ENCODE measurements at places on chromosomes 5 and 9.
A peak's percentile ranks its signal among the peaks of the same experiment; 100 is the strongest.

DNA sequence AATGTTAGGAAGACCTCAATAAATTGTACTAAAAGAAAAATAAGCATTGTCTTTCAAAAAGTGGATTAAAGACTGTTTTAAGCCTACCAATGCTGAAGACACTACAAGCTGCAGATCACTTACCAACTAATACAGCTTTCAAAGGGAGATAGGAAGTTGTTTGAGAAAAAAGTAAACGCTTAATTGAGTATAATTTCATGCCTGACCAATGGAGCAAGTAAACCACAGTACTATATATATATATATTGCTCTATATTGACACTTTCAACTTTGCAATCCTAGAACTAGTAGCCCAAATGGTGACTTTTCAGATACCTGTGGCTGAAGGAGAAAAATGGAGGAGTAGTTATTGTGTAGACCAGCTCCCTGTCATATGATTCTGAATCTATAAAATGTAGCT, 85.7 kb downstream of the FREM1 start:
- DNase-seq = no peak

- DNase-seq = no peak
Measured at GRCh38 chr9:110729641-110730040, 61.0 kb downstream of the MUSK start.

DNA sequence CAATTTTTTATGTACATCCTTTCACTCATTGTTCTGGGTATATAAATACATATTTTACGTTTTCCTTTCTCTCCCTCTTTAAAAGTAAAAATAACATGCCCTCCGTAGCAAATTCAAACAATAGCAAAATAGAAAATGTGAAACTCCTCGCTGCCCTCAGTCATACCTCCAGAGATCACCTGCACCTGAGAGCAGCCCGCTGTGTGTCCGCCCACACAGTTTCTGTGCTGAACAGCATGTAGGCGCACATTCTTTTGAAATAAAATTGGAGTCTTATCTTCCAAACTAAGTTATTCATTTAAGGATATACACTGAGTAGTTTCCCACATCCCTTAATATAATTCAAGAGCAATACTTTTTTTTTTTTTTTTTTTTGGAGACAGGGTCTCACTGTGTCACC, 255.7 kb downstream of the AOPEP start:
- no peak for DNase-seq

GRCh38 chr5:10632110-10632761, 68.4 kb downstream of the ANKRD33B start:
- DNase-seq = peak; percentile 83

GRCh38 chr5:115214541-115214940, 44.8 kb upstream of the TRIM36 start:
- no peak for DNase-seq

- DNase-seq = no peak
Measured at GRCh38 chr5:16192311-16192710, 12.7 kb upstream of the MARCHF11 start.

- no peak for DNase-seq
Measured at GRCh38 chr5:154523104-154523503, 45.1 kb upstream of the HAND1 start.

GRCh38 chr5:10447041-10447440, 5.4 kb downstream of the ROPN1L start:
- DNase-seq = no peak

- DNase-seq = no peak
Measured at GRCh38 chr9:88786291-88787079, 204.8 kb upstream of the S1PR3 start.

GRCh38 chr5:179572386-179572785, 22.0 kb downstream of the RUFY1 start:
- DNase-seq = no peak

DNA sequence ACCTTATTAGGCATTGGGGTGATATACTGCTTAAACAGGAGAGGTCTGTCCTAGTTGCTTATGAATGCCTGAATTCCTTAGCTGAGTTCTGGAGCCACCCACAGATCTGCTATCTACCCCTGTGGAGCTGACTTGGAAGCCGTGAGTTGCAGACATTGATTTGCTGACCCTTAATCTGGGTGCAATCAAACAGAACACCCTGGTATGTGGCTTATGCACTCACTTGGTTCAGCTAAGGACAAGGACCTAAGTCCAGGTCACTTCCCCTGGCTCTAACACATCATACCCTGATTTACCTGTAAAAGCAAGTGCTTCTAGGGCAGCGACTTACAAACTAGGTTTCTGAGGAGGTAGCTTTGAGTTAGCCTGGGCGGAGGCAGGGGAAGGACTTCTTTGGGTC, 41.6 kb upstream of the TLR4 start:
- no peak for DNase-seq

- no peak for DNase-seq
Measured at GRCh38 chr5:36414869-36415282, 113.2 kb upstream of the RANBP3L start.

DNA sequence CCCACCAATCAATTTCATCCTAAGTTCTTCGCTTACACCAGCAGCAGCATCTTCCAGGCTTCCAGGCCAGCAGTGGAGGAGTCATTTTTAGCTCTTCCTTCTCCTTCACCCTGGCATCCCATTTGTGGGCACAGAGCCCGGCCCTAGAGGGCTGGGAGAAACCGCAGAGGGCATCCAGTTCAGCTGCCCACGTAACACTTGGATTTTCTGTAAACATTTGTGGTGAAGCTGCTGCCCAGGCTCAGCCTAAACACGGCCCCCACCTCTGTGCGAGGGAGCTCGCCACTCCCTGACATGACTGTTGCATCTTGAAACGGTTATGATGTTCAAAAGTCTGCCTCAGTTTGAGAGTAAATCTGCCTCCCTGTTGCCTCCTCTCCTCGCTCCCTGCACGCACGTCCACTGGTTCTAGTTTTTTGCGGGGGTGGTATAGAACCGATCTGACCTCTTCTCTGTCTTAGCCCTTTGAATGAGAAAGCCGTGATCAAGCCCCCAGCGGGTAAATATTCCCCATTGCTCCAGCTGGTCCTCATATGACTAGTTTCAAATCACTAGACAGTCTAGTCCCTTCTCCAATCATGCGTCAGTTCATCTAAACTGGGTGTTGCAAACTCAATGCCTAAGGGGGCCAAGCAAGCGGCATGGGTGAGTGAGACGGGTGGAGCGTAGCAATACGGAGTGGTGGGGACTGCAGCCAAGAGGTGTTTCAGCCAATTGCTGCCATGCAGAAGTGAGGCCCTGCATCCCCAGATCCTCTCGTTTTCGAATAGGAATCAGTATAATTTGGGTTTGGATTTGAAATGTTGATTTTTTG, 34.9 kb upstream of the N4BP3 start:
- no peak for DNase-seq

- no peak for DNase-seq
Measured at GRCh38 chr5:135478938-135479337, 26.8 kb upstream of the TIFAB start.

DNA sequence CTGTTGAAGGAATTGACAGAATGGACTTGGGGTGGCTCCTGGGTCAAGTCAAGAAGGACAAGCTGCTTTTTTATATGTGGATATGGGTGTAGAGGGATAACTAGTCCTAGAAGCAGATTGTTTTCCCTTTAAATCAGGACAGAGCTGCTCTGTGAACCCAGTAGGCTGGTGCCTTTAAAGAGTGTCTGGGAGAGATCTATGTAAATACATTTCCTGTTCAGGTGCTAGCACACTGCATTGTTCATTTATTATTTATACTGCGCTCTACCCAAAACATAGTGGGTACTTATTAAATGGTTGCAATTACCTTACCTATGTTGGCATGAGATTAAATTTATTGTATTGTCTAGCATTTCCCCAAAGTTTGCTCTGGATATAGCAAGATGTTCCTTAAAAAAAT, 86.6 kb upstream of the EQTN start:
- DNase-seq = no peak

GRCh38 chr5:10478436-10478835, 36.8 kb downstream of the ROPN1L start:
- DNase-seq = no peak

Measured in GM10248 (cell line).